ENCODE measurements at places on chromosomes 7 and 10.

DNA sequence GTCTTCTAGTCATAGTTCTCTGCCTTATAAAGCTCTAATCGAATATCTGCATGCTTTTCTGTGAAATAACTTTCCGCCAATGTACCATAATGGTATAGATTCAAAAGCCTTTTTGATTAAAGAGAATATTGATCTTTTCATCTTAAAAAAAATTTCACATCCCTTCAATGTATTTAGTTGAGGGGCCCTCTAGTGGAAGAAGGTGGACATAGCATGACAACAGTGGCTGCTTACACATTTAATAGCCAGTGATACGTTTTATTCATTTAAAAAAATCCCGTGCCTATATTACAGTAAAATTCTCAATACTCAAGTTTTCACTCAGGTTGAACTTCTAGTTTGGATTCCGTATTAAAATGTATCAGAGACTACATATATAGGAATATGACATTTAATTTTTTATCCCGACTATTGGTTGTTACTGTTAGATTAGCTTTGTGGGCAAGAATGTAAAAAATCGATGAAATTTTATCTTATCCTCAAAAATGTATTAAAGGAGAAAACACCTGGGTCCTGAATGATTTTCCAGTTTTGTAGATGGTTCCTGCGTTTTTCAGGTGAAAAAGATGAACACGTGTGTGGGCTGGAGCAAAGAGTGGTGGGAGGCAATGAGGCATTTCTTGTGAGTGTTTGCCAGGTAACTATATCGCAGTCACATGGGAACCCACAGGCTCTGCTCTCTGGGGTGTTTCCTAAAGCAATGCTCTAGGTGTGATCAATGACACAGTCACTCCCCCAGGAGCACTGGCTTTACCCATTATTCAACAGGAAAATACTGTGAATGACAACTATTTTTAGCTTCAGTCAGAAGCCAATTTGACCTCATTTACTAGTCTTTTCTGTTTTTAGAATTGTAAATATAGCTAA is 24.1 kb upstream of the PNLIP start:
- no peak for DNase-seq

DNA sequence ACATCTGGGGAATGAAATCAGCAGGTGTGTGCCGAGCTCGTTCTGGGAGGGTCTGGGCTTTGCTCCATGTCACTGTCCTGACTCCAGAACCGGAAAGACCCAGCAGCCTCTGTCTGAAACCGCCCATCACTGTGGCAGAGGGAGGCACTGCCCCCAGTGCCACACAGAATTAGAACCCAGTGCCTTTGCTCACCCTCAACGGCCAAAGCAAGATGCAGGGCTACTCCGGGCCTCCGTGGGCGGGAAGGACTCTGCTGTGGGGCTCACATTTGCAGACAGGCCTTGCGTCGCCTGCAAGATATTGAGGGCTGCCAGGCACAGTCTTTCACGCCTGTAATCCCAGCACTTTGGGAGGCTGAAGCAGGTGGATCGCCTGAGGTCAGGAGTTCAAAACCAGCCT is 219.2 kb upstream of the PPP2R2D start:
- DNase-seq = no peak

DNA sequence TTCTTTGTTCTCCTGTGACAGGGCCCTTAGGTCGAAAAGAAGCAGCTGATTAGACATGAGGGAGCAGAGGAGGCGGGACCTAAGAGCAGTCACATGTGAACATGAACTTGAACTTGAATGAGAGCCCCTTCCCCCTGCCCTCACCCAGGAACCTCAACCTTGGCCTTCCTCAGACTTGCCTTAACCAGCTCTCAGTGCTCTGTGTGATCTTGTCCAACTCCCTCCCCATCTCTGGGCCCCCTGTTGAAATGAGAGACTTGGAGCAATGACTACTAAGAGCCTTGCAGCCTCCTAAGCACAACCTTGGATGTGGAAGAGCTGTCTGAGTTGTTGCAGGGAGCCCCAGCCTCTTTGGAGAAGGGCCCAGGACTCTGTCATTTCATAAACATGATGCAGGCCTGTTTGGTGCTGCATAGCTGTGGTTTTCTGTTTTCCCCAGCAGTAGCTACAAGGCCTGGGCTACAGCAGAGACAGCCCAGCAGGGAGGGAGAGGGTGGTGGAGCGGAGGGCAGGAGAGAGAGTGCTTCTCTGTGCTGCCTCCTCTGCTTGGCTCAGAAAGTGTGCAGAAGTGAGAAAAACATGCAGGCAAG is 123.9 kb upstream of the ZMIZ1 start:
- no peak for DNase-seq

DNA sequence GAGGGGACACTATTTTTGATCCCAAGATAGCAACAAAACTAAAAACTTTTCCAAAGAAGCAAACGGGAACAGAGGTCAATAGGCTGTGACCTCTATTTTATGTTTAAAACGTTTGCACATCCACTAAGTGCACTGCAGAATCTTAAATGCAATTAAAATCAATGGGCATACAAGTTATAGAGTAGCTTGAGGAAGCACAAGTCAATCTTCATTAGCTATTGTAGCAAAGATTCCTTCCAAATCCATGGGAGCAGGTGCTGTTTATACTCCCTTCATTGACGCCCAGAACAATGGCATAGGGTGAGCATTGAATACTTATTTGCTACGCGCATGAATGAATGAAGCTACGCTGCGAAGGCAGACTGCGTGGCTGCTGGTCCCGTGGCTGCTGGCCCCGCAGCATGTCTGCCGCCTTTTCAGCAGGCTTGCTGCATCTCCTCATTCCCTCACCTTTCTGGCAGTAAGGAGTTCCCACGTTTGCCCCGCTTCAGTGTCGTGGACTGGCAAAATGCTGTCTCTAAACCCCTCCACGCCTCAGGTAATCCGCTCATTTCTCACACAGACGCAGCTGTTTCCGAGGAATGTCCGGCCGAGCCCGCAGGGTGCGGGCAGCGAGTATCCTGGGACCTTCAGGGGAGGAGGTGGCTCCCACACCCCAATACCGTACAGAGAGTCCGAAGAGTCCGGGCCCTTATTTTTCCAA is 754 bp upstream of the PHYHIPL start:
- DNase-seq = no peak

GRCh38 chr7:42143711-42144600 is 93.1 kb downstream of the GLI3 start:
- no peak for DNase-seq

DNA sequence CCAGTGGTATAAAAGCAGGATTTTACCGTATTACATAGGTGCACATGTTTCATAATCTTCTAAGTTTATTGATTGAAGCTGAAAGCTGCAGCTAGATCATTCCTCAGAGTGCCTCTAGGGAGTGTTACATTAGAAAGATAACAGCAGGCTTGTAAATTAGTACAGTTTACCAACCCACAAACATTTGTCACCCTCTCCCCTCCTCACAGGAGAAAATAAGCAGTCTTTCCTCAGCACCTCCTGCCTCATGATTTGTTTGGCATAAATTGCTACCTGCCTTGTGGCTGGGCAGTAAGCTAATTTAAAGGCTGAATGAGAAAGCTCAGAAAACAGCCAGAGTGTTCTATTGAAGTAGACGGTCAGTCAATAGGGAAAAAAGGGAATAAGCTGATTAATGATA is 74.2 kb downstream of the NXPH1 start:
- DNase-seq = no peak

DNA sequence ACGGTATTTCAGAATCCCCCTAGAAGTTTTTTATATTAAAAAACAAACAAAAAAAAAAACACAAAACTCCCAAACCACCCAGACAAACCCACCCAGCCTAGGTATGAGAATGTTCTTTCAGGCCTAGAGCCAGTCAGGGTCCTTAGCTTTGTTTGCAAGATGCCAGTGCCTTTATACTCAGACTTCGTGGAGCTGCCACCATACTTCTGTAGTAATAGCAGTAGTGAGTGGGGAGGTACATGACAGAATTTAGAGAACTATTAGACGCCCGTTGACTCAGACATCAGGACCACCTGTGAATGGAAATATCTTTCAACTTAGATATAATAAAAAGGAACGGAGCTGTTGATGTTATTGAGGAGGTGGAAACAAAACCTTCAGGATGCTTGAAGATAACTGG is 138.2 kb upstream of the MKLN1 start:
- DNase-seq = no peak

GRCh38 chr7:136971776-136972175 is 103.3 kb downstream of the CHRM2 start:
- DNase-seq = no peak

GRCh38 chr10:118669020-118669791 is 73.8 kb upstream of the PRLHR start:
- DNase-seq = no peak

DNA sequence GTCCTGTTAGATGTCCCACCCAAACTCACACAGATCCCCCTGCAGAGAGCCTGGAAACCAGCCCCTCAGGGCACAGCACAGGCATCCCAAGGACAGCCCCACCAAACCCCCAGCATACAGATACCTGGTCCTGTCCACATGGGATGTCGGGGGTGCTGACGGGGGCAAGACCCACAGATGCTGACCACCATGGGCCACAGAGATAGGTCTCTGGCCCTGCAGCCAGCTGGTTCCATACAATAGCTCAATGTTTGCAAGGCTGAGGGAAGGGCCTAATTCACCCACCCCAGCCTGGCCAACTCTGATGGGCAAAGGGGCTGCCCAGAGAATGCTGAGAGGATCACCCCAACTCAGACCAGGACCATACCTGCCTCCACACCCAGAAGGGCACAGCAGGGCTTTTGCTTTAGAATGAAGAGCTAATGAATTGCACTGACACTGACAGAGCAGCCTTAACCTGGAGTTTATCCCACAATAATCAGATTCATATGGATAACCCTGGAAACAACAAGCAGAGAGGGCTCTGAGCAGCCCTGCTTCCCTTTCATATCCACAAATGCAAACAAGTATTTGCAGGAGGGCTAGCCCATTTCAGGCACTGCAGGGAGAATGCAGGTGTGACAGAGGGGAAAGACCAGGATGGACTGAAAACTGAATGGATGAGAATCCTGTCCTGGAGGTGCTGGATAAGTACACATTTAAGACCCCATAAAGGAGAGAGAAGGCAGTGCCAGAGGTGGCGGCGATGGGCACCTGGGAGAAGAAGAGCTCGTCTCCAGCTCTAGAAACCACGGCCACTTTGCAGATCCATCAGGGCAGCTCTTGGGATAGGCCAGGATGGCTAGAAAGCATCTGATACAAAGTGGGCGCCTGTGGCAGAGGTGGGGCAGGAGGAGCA is 126.7 kb downstream of the TNS3 start:
- no peak for DNase-seq

GRCh38 chr7:29194594-29195427 is at the start of gene CHN2:
TSS of gene CHN2 (plus strand) at chr7:29194775.
- DNase-seq = peak; percentile 16

- no peak for DNase-seq
Measured at GRCh38 chr7:95539426-95539825, 53.7 kb downstream of the ASB4 start.

- DNase-seq = no peak
Measured at GRCh38 chr7:45457591-45457990, 116.6 kb upstream of the ADCY1 start.

- DNase-seq = no peak
Measured at GRCh38 chr7:132030883-132031282, 474.5 kb upstream of the PODXL start.

DNA sequence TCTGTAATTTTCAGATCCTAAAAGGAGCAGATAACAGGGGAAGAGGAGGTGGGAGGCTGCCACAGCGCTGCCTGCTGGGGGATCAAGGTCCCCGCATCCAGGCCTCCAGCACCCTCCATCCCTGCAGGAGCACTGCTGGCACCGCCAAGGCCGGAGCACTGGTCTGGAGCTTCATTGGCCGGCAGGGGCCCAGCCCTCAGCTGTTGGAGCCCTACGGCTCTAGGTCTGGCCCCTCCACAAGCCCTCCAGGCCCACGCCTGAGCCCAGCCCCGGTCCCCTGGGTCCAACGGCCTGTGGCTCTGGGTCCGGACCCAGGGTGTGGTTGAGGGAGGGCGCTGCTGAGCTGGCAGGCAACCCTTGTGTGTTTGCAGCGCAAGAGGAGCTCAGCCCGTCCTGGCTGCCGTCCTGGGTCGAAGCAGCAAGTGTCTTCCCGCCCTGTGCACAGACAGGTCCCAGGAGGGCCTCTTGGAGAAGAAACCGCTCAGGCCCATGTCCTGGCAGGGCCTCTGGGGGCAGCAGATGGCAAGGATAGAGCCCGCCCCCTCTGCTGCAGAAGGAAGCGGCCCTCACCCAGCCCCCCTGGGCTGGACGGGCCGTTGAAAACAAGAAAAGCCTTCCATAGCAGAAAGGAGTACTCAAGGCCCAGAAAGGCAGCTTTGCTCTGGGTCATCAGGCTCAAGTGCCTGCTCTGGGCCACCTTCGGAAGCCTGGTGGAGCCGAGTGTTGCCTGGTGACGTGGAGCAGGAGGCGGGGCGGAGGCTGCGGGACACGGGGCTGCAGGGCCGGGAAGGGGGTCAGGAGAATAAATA is 54.3 kb upstream of the TNRC18 start:
- no peak for DNase-seq

DNA sequence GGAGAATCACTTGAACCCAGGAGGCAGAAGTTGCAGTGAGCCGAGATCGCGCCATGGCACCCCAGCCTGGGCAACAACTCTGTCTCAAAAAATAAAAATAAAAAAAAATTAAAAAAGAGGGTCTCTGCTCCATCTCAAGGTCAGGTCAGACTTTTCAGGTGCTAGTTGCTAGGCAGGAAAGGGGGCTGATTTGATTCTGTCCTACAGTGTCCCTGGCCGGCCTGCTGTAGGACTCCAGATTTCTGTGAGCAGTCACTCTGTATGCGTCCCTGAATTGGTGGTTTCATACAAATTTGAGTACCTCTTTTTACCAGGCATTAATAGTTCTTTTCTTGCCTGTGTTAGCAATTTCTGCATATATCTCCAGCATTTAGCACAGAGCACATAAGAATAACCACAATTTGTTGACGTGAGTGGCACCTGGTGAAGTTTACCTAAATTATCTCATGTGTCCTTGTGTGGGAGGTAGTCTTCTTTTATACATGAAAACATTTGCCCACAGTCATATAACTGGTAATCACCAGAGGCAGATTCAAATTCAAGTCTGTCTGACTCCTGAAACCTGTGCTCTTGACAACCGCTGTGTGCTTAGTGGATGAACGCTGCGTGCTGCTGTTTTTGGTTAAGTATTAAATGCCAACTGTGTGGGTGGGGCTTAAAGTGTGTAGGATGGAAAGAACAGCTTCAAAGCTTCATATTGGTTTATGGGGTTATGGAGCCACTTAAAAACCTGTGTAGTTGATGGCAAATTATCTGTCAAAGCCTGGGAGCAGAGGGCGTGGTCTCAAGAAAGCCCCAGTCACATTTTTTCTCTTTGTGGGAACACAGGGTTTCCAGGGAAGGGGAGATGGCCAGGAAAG is 3.2 kb upstream of the ZNF775 start:
- no peak for DNase-seq

DNA sequence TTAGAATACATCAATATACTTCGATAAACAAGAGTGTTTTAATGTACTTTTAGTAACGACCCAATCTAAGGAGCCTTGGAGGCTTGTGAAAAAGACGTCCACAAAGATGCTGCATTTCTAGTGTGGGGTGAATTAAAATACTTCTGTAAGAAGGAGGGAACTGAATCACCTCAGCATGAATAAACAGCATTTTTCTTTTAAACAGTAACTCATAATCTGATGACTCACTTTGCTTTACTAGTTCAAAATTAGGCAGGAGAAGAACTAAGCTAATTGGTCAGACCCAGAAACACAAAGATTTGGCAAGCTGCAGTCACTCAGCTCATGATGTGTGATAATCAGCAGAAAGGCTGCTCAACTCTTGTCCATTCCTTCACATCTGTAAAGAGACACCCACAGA is 24.2 kb downstream of the NCOA4 start:
- no peak for DNase-seq

GRCh38 chr7:136179154-136179553 is 202.0 kb upstream of the MTPN start:
- no peak for DNase-seq
